Activated T-helper 1 cell treated with anti-CD3 and anti-CD28 coated beads, Interleukin-2, amount 50 U/mL, for 16 hours (primary cell): ENCODE measurements at places on chromosomes 1 and 21.
A peak's percentile ranks its signal among the peaks of the same experiment; 100 is the strongest.

GRCh38 chr1:185850366-185850765 lies 116.2 kb downstream of the HMCN1 start:
- DNase-seq: no peak

- DNase-seq: no peak
Observed at GRCh38 chr1:97787231-97787630, 133.6 kb downstream of the DPYD start.

DNA sequence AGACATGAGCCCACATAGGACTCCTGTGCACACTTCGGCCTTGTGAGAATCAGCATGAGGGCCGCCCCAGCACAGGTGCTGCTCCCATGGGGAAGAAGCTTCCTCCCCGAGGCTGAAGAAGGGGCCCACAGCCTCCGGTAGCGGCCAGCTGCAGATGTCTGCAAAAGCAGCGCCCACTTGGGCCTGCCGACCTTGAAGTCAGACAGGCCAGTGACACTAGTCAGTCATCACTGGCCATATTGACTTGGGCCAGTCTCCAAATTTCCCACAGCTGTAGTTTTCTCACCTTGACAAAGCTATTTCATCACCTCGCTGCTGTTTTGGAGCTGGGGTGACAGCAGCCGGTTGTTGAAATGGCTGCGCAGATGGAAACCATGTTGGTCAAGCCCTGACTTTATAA lies 83.0 kb downstream of the RIPK4 start:
- no peak for DNase-seq

- DNase-seq: no peak
Observed at GRCh38 chr1:194830387-194830786, 1644.0 kb upstream of the B3GALT2 start.

GRCh38 chr1:47710329-47711071 lies 272.7 kb downstream of the FOXD2 start:
- DNase-seq: peak; percentile 48

DNA sequence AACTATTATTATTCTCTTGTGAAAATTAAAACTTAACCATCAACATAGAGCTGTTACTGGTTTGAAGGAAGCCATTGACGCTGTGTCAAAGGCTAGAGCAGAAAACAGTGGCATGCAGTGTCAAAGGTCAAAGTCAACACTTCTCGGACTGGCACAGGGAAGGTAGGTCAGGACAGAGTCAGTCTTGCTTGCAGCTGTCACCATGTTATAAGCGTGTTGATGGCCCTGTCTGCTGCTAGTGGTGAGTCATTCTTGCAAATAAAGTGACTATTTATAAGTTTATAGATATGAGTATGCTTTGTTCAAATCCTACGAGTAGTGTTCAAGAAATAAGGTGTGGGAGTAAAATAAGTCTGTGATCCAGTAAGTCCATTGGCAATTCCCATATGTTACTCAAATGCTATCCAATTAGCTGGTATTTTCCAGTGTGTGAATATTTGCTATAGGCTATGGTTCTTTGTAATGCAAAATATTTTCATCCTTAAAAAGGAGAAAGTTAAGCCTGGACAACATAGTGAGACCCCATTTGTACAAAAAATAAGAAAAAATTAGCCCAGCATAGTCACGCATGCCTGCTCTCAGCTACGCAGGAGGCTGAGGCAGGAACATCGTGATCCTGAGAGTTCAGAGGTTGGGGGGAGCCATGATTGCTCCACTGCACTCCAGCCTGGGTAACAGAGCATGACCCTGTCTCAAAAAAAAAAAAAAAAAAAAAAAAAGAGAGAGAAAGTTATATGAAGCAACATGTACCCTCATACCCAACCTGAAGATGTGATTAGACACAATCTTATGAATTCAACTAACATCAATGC lies 26.3 kb upstream of the TINAGL1 start:
- no peak for DNase-seq

- DNase-seq: no peak
Observed at GRCh38 chr1:225534772-225535171, 106.9 kb upstream of the LBR start.

GRCh38 chr1:184577319-184577718 lies 177.3 kb downstream of the EDEM3 start:
- DNase-seq: no peak

DNA sequence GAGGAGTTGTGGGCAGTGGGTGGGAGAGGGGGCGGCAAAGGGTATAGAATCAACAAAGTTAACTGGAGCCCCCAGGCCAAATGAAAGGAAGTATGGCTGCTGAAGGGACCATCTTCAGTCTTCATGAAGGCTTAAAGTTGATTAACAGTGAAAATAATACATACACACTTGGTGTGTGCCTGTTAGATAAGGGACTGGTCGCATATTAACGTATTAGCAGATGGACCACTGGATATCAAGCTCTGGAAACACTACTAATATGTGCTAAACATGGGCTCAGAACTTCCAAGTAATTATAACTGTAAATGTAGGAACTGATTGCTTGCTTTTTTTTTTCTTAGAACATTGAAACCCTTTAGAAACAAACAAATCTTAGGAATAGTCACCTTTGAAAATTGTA lies 224.7 kb upstream of the KIAA0040 start:
- no peak for DNase-seq

DNA sequence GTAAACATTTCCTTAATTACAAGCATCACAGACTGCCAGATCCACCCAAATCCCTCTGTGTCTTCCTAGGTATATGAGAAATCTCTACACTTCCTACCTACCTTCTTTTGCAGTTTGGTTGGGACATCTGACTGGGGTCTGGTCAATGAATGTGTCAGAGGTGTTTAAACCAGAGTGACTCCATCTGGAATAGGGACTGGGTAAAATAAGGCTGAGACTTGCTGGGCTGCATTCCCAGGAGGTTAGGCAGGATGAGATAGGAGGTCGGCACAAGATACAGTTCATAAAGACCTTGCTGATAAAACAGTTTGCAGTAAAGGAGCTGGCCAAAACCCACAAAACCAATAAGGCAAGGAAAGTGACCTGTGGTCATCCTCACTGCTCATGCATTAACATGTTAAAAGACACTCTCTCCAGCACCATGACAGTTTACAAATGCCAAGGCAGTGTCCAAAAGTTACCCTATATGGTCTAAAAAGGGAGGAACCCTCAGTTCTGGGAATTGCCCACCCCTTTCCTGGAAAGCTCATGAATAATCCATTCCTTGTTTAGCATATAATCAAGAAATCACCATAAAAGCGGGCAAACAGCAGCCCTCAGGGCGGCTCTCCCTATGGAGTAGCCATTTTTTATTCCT lies 87.4 kb upstream of the BACE2 start:
- no peak for DNase-seq

DNA sequence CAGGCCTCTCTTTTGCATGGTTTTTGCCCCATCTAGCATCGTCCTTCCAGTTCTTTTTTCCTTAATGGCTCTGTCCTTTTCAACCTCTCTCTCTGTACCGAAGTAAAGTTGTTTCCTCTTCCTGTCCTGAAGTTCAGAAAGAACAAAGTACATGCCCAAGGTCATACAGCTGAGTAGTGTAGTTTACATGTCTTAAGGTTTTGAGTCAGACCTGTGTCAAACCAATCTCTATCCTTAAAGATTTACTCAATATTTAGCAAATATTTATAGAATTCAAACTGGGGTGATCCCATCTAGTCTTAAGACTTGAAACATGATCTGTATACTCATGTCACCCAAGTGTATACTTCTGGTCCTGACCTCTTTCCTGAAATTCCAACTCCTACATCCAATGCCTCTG lies 118.7 kb upstream of the SGIP1 start:
- DNase-seq: no peak

GRCh38 chr1:172960454-172961208 lies 90.1 kb downstream of the TNFSF18 start:
- DNase-seq: no peak

- DNase-seq: no peak
Observed at GRCh38 chr1:234108921-234109320, 204.4 kb downstream of the SLC35F3 start.

DNA sequence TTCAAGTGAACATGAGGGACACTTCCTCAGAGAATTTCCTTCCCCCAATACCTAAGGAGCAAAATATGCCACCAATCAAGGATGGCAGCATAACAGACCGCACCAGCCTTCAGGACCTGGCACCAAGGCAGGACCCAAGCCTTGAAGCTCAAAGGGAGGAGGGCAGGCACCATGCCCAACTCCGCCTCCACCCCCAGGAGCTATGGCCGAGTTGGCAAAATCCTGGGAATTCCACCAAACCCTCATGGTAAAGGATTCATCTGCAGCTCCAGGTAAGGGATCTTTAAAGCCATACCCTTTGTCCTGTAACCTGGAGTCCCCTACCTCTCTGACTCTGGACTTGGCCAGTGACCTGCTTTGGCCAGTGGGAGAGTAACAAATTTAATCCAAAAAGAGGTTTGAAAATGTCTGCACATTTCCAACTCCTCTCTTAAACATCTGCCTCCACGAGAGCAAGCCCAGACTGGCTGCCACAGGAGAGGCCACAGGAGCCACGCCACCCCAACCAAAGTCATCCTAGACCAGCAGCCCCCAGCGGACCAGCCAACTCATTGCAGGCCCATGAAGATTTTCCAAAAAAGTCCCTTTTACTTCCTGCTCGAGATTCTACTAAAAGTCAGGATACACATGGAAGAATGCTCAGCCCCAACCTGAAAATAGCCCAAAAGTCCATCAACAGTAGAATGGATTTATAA lies 41.9 kb downstream of the NPHP4 start:
- DNase-seq: no peak

GRCh38 chr1:240517891-240518290 lies 94.1 kb downstream of the GREM2 start:
- no peak for DNase-seq

DNA sequence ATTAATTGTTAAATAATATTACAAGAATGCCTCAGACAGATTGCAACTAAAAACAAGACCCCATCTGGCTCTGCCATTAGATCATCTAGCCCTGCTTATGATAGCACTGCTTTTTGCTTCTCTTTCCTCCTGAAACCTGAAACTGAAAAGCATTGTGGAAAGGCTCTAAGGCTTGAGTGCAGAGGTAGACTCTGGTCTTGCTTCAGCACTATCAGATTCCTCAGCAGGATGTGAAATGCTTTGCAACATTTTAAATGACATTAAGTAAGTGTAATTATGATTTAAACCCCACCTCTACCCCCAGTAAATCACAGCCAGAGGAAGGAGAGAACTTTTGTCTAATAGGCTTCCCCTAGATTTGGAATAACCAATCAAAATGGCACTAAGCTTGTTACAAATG lies 32.9 kb downstream of the PHC2 start:
- DNase-seq: no peak

DNA sequence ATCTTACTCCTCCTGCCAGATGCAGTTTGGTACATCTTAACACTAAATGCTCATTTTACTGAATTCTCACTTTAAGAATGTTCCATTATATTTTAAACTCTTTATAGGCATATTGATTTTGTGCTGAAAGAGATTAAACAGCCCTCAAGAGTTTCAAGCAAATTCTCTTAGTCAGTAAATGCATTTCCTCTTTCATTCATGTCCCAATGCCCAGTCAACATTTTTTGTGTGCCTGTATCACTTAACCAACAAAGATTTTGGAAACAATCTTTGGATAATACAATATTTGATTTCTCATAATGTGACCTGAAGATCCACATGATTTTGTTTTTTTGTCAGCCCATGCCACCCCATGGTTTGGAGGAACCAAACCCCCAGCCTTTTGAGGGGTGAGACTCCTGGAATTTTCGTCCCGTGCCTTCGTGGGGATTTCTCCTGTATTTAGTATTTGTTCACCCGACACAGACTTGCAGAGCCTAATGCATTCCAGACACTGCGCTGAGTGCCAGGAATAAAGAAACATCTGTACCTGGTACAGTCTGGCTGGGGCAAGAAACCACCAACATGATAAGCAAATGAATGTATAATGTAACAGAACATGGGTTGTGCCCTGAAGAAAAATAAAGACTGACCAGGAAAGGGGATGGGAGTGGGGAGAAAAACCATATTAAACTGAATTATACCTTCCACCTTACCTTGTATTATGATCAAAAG lies 47.1 kb upstream of the ETS2 start:
- no peak for DNase-seq

DNA sequence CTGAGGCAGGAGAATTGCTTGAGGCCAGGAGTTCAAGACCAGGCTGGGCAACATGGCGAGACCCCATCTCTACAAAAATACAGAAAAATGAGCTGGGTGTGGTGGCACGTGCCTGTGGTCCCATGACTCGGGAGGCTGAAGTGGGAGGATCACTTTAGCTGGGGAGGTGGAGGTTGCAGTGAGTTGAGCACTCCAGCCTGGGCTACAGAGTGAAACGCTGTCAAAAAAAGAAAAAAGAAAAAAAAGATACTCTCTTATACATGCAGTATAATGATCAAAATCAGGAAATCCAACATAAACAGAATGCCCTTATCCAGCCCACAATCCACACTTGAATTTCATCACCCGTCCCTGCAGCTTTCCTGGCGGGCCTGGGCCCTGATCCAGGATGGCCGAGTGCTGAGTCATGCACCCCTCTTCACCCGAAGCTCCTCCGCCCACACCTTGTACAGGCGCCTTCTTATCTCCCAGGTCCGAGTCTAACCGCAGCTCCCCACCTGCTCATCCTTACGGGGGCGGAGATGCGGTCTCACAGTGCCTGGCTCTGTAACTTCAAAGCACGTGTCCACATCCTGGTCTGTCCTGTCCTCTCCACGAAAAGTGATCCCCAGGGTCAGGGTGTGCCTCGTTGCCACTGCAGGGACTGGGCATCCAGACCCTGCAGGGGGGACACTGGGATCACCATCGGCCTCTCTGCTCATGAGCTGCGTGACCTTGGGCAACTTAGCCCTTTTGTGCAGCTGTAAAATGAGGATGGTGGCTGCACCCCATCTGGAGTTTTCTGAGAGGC lies 120.2 kb upstream of the SLC45A1 start:
- no peak for DNase-seq

DNA sequence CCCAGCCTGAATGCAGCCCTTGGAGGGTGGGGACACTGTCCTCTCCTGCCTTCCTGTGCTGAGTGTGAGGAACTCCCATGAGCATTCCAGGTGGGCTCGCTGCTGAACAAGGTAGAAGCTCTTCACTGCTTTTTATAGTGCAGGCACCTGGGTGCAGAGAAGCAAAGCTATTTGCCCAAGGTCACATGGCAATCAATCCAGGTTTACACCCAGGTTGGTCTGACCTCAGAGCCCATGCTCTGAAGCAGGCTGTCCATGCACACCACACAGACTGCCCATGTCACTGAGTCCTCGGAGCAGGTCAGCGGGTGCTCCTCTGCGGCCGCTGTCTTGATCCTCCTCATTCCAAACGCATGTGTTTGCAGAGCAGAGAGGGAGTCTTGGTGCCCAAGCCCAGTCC lies 323.4 kb upstream of the VAMP3 start:
- DNase-seq: no peak

DNA sequence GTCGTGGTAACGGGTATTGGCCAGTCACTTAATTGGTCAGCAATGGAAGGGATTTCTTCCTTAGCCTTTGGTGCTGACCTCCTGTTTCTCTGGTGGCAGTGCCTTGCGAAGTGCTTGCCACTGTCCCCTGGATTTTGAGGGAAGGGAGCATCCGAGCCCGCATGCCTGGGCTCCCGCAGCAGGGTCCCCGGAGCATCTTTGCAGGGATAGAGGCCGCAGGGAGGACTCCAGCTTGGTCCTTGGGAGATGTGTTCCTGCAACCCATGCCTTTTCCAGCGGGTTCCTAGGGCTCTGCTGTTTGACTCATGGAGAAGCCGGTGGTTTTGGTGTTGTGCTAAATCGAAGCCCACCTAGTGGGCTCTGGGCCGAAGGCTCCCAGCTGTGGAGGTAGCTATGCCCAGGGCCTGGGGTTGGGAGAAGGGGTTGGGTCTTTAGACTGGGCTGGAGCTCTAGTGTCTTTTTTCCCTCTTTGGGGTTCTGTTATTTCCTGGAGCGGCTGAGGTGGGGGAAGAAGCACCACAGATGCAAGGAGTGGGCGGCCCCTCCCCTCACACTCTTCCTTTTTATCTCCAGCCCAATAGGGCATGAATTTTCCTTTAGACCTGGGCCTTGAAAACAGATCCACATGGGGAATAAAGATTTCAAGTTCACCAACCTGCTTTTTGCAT lies 39.0 kb downstream of the PIK3CD start:
- DNase-seq: no peak
